ENCODE measurements at places on chromosomes 2 and 18.

DNA sequence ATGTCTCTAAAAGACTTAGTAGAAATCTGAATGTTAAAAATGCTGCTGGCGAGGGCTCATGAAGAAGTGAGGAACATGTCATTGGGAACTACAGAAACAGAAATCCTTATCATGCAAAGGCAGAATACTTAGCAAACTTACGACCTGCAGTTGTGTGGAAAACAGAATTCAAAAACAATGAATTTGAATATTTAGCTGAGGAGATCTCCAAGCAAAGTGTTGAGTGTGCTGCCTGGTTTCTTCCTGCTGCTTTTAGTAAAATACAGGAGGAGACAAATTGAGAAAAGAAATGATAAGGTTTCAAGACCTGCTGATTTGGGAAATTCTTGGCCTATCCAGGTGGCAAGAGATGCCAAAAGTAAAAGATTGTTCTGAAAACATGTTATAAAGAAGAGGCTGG is 38.5 kb downstream of the METTL4 start:
- DNase-seq = no peak

- no peak for DNase-seq
These were observed 36.6 kb downstream of the LYPD6B start for GRCh38 chr2:149075105-149075504.

DNA sequence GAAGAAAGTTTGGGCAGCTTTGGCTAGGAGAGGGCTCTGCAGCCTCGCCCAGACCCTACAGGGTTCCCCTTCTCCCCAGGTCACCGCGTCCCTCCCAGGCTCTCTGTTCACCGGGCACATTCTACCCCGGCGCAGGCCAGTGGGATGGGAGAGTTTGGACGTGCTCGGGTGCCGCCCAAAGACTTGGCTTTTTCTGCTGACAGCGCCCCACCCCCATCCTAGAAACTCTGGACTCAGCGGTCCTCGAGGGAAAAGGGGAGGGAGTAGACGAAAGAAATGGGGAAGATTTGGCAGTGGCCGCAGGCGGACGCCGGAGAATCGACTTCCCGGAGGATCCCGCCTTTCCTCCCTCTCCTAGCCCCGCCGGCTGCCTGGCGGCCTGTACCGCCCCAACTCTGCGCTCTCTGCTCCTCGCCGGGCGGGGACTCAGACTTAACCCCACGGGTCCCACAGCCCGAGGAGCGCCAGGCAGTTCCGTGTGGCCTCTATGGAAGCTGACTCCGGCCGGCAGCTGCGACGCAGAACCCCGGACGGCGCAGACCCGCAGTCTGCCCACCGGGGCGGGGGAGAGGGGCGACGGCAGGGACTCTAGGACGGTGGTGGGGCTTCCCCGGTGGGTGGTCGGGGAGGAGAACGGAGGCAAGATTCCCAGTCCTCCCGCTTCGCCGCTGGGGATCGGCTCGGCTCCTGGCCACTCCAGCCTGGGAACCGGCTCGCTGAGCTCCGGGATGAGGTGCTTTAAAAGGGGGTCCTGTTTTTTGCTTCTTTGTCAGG is 863 bp upstream of the SIX2 start:
- DNase-seq = no peak

GRCh38 chr2:10446631-10447030 is 1.5 kb downstream of the ODC1 start:
- DNase-seq = no peak

DNA sequence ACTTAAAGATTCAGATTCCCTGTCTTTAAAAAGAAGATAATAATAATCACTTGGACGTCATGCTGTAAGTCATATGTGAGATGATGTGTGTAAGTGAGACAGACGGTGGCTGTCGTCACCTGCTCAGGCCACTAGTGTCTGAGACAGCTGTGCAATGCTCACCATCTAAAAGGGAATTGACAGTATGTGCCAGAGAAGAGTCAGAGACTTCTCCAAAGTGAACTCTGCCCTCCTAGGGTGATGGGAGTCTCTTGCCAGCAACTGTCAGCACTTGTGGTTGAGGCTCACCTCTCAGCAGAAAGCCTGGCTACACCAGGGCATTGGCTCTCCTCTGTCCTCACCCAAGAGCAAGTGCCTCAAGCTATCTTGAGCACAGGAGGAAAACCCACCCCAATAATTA is 131.6 kb upstream of the DNAJC10 start:
- DNase-seq = no peak

- no peak for DNase-seq
These were observed 80.7 kb downstream of the CCBE1 start for GRCh38 chr18:59616501-59616900.

DNA sequence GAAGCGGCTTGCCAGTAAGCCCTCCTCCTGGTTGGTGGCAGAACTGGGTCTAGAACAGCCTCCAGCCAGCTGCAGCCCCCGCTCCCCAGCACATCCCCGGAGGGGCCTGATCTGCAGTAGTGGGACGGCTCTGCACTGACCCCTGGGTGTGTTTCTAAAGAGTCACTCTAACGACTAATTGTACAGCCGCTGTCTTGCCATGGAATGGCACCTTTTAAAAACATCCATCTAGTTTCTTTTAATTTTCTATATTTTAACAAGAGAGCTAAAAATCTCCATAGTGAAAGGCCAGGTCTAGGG is 82.0 kb downstream of the MTCL1 start:
- DNase-seq = no peak

- no peak for DNase-seq
These were observed 68.3 kb downstream of the KCNF1 start for GRCh38 chr2:10980071-10980470.

GRCh38 chr2:100799686-100800085 is 20.3 kb upstream of the NPAS2 start:
- no peak for DNase-seq

DNA sequence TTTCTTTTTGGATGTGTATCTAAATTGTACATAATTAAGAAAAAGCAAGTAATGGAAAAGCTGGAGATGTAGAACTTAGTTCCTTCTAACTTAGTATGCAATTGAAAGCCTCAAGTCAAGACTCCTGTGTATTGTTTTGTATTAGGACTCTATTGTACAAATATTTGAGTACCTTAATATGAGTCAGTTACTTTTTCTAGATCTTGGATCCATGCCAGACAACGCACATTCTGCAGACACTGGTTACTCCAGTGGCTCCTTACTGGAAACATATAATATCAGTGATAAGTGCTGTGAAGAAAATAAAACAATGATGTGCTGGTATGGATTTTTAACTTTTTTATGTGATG is 1.5 kb downstream of the SLC39A10 start:
- DNase-seq = no peak

- no peak for DNase-seq
These were observed 91.0 kb upstream of the MSH2 start for GRCh38 chr2:47311764-47312490.

- DNase-seq = no peak
These were observed 853 bp downstream of the LANCL1 start for GRCh38 chr2:210475706-210476105.

DNA sequence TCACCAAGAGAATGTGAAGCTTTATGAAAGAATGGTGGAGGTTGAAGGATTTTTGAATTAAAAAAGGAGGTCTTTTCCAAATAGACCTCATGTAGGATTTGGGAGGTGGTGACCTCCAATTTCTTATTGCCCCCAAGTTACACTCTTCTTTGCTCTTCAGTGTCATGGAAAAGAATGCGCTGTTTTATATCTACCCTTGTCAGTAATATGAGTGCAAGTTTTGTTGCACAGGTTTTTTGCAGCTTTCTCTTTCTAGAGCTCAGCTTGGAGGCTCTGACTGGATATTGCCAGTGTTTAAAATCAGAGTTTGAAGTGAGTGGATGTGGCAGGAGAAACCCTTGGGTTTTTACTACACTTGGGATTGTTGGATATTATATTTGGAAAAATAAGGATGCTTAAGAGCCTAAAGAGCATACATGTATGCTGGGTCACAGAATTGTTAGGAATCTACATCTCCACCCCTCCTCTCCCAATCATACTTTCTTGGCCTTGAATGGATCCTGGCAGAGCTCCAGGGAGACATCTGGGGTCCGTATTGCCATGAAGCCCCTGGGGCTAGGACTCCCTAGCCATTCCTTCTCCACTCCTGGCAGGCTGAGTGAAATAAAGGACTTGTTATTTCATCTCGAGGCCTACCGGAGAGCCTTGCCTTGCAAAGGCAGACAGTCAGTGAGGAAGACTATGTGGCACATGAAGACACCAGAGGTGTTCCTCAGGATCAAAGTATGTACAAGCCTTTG is 43.8 kb downstream of the APOB start:
- no peak for DNase-seq

- no peak for DNase-seq
These were observed 15.9 kb downstream of the GTF3C3 start for GRCh38 chr2:196783431-196784094.

GRCh38 chr18:55252901-55253300 is 293.6 kb upstream of the CCDC68 start:
- DNase-seq = no peak

- no peak for DNase-seq
These were observed 212.3 kb downstream of the MGAT5 start for GRCh38 chr2:134466141-134466540.

- DNase-seq = no peak
These were observed 13.9 kb upstream of the UGP2 start for GRCh38 chr2:63827749-63828148.

- DNase-seq = no peak
These were observed 97.3 kb downstream of the MMADHC start for GRCh38 chr2:149490296-149490695.

- no peak for DNase-seq
These were observed 72.1 kb upstream of the PXDN start for GRCh38 chr2:1816414-1816911.

DNA sequence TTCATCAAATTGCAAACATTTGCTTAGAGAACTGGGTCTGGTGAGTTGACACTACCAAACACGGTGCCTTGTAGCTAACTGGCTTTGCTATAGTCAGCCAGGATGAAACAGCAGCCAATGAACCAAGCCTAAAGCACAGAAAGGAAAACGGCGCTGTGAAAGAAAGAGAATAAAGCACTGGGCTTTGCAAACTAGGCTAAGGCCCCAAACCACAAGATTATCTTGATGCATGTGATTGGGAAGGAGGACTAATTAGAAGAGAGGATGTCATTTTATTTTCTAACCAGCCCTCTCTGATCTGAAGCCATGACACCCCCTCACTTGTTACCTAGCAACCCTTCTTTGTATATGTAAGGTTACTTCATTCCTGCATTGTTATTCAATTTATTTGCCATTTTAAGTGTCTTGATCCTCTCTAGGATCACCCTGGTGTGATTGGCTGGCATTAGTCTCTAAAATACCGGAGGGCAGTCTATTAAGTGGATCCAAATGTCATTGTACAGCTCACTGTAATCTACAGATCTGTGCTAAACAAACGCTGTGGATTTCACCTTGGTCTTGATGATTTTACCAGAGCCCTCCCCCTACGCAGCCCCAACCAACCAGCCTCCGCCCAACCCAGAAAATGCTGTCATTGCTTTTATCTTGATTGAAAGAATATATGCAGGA is 395.4 kb upstream of the ACVR2A start:
- DNase-seq = no peak

DNA sequence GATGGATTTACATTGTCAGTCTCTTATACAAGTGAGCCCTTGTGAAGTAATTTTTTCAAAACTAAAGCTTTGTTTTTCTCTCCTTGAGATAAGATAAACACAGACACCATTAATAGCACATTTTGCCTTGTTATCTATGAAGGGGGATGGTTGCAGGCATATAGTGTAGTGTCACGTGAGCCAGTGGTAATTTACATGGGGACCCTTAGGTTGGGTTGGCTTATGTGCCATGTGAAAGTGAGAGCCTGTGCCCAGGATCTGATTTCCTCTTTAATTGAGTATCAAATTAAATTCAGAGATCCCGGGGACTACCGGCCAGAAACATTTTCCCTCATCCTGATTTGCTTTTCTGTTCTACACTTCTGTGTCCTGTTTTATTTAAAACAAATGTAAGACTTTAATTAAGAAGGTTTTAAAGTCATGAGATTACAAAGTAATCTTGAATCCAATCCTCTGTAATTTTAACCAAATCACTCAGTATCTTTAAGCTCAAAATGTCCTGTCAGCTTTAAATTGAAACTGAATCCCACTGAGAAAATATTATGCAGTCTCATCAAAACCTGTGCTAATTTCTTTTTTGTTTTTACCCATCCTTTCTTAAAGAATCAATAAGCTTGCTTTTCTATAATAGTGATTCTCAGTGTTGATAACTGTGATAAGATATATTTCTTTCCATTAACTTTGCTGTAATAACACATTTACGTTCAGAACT is 63.8 kb downstream of the PTPRM start:
- no peak for DNase-seq

DNA sequence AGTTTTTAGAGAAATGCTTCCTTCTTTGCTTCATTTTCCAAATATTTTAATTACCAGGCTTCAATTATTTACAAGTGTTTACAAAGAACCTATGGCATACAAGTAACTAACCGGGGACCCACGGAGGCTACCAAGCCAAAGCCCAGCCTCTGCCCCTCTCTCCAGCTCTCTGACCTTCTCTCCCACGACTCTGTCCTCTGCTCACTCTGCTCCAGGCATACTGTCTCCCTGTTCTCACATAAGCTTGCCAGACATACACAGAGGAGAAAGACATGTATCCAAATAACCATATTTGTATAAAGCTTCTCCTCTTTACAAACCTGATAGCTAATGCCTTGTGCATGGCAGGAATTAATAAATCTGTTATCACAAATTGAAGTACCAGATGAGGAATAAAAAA is 141.3 kb downstream of the ZNF521 start:
- no peak for DNase-seq

DNA sequence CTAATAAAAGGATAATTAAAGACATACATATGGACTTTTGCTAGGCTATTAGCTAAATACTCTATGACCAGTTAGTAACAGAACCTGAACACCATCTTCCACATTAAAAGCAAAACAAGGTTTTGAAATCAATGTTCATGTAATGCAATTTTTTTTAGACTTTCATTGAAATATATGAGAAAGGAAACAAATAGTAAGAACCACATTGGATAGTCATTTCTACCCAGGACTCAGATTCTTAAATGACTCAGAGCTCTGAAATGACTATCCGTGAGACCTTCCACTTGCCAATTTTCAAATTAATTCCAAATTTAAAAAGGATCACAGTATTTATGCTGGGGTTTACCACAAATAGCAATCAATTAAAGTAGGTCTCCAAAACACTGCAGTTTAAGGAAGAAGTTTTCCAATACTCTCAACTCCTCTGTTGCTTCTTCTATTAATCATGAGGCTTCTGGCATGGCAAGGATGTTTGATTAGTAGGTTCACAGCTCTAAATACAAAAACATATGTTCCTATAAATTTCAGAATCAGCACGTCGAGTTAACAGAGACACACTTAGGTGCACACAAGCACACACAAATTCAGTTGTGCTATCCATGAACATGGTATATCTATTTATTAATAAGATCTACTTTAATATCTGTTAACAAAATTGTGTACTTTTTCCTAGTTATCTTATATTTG is 841.0 kb downstream of the RNF144A start:
- DNase-seq = no peak

GRCh38 chr2:70140791-70141211 is 50.0 kb downstream of the C2orf42 start:
- no peak for DNase-seq
